ENCODE measurements at places on chromosomes 13 and 19. TPM values are rescaled to one million over a fixed set of nuclear protein-coding genes. Genes with fewer than 3 reads are reported as not detected.

DNA sequence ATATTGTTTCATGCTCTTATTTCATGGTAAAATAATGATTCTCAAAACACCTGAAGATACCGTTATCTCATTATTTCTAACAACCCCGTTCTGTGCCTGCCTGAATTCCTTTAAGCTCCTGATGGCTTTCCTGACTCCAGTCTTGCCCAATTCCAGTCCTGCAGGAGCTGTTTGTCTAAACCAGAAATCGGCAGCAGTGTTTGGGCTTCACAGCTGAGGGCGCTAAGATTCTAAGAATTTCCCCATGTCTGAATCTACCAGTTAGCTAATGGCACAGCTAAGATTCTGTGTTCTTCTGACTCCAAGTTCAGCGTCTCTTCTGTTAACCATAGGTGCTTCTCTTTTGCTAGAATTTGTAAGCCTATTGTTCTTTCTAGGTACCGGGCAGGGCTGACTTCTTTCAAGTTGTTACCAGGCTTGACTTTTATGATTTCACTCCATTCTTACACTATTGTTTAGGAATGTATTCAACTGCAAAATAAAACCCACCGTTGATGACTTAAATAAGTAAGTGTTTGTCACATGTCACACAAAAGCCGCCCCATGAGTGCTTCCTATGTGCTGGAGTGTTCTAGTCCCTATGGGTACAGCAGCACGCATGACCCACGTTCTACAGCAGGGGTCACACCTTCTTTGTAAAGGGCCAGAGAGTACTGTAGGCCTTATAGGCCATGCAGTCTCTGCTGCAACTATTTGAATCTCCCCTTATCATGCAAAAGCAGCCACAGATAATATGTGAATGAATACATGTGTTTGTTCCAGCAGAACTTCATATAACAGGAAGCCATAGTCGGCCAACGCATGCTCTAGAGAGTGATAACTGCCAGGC lies 168.3 kb upstream of the RNF113B start:
- peaks cover 1% of the 10 kb centered on the region for H3K4me1 ChIP-seq
- H3K27ac ChIP-seq, result no peak overlapping the region
- H3K36me3 ChIP-seq, result peaks cover 14% of the 10 kb centered on the region
- DNase-seq, result no peak
- peaks cover 1% of the 10 kb centered on the region for H3K27me3 ChIP-seq
- no peak overlapping the region for H3K4me3 ChIP-seq

- no peak overlapping the region for H3K27ac ChIP-seq
- no peak for DNase-seq
- no peaks in the 10 kb centered on the region for H3K36me3 ChIP-seq
- peaks cover 9% of the 10 kb centered on the region for H3K27me3 ChIP-seq
- no peak overlapping the region for H3K4me3 ChIP-seq
Measured at GRCh38 chr19:18802354-18802753, 11.2 kb upstream of the COMP start.

DNA sequence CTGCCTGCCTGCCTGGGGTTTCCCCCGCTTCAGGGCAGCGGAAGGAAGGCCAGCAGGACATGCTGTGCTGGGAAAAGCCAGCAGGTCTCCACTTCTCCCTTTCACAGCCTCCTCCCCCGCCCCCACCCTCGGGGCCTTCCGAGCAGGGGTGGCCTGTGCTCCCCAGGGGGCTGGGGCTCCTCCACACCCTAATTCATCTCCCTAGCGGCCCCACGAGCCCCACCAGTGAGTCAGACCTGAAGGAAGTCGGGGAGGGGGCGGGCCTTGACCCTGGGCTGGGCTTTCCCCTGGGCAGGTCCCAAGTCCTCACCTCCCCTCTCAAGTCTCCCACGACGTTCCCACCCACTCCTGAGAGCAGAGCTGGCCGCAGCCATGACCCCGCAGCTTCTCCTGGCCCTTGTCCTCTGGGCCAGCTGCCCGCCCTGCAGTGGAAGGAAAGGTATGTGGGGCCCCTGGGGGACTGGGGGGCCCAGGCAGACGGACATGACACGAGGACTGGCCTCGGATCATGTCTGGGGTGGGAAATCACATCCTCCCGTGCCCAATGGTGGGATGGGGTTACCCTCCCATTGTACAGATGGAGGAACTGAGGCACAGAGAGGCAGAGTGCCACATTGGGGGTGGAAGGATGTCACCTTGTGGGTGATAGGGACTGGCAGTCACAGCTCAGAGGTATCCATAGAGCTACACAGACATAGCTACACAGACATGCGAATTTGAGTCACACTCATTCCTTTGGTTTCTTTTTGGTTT lies at the start of gene EBI3:
EBI3 (plus strand) TSS at position 345 of the 753 bp plus-strand sequence; CDS start at position 373, 28 bp downstream.
- H3K27me3 ChIP-seq, result peaks cover 9% of the 10 kb centered on the region
- H3K4me3 ChIP-seq, result no peak within 1 kb of the TSS
- H3K4me1 ChIP-seq, result peaks cover 2% of the 10 kb centered on the region
- no peak within 1 kb of the TSS for H3K27ac ChIP-seq
- peak; percentile 44 for DNase-seq

SCEL gene
- total RNA-seq, result not detected

DNA sequence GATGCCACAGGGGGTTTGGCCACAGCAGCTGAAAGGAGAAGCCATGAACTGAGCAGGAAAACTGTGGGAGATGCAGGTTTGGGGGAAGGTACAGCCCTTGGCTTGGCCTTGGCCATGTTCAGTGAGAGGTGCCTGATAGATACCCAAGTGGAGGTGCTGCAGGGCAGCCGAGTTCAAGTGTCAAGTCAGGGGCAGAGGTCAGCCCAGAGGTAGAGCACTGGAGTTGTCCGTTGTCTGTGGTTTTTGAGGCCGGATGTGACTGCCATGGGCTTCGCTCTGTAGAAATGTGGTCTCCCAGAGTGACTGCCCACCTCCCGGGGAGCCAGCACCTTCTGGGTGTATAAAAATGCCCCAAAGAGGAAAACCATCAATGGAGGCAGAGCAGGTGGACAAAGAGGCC lies 65.3 kb downstream of the DPF1 start:
- H3K27ac ChIP-seq, result no peak overlapping the region
- H3K4me1 ChIP-seq, result no peaks in the 10 kb centered on the region
- peaks cover 2% of the 10 kb centered on the region for H3K27me3 ChIP-seq
- DNase-seq, result no peak
- H3K4me3 ChIP-seq, result no peak overlapping the region

ZNF440 gene
- 0.44 TPM for total RNA-seq

DNA sequence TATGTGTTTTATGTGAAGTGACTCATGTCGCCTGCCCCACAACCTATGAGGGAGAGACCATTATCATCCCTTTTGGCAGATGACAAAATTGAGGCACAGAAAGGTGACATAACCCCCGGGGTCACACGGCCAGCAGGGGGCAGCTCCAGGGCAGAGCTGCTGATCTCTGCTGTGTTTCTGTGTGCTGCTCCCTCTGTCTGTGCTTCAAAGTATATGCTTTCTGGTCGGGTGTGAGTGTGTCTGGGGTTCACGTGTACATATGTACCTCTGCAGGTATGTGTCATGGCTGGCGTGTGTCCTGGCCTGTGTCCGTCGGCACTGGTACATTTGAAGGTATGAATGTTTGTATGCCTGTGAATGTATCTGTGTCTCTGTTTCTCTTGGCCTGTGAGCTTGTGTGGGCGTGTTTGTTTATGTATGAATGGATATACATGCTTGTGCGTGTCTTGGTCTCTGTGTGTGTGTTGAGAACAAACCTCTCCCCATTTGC lies 7.1 kb downstream of the LIPE start:
- H3K27ac ChIP-seq, result no peak overlapping the region
- peak; percentile 62 for DNase-seq
- no peak overlapping the region for H3K4me3 ChIP-seq
- peaks cover 11% of the 10 kb centered on the region for H3K36me3 ChIP-seq
- peaks cover 12% of the 10 kb centered on the region for H3K27me3 ChIP-seq

DNA sequence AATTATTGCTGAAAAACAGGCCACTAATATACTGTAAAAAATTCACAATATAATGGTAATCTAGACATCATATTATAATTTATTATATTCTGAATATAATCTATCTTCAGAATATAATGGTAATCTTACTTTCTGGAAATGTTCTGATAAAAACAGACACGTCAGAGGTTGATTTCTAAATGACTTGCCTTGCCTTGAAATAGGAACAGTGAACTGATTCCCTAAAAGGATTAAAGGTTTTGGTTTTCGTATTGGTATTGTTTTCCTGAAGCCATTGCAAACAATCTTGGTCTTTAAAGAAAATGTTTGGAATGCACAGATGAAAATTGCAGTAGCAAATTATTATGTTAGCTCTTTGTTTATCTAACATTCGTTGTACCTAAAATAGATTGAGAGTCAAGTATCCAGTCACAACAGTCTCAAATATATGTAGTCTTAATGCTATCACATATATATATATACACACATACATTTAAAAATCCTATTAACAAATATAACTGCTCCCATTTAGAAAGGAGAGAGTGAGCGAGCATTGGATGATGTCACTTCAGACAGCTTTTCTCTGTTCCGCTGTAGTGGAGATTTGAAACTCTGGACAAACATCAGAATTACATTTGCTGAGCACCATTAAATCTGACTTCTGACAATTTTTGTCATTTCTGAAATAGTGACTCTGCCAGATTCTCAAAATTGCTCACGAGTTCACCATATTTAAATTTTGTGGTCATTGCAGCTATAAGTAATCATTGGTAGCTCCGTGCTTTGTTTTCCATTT lies 1.7 kb downstream of the ITM2B start:
- H3K27ac ChIP-seq, result peak overlapping the region; percentile 96
- H3K36me3 ChIP-seq, result peaks cover 11% of the 10 kb centered on the region
- DNase-seq, result no peak

DNA sequence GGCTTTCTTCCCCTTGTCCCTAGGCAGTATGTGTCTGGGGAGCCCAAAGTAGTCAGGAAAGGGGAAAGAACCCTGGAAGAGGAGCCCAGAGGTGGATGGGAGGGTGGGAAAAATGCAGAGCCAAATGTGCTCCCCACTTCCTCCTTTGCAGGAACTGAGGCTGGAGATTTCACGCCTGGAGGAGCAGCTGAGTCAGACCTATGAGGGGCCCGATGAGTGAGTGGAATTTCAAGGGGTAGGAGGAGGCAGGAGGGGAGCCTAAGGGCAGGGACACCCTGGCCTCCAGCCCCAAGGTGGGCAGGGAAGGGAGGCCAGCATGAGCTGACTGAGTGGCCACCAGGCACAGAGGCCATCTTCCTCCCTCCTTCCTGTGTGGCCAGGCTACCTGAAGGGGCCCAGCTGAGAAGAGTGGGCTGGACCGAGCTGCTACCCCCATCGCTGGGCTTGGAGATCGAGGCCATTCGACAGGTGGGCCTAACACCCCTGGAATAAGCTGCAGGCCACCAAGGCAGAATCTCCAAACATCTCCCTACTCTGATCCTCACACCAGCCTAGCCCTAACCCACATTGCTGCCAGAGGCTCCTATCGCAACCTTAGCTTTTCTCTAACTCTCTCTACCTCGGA lies 14.3 kb downstream of the PTH2 start:
- peak overlapping the region; percentile 58 for H3K4me3 ChIP-seq
- peaks cover 42% of the 10 kb centered on the region for H3K4me1 ChIP-seq
- H3K27ac ChIP-seq, result no peak overlapping the region
- DNase-seq, result no peak

DNA sequence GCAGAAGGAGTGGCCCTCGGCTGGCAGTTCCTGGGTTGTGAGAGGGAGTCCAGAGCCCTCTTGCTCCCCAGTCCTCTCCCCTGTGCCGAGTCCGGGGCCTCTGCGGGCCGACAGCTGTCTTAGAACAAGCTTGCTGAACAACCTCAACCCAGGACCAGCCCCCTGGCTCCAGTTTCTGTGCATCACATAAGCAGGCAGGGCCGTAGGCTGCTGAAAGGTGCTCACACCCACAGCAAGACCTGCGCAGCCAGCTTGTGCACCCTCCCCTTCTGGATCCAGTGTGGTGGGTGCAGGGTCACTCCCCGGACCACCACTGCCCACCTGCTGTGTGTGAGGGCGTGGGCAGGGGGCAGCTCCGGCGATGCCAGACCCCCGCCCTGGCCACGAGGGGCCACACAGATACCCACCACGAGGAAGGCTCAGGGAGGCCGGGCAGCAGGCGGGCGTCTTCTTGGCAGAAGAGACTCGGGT lies 25.2 kb upstream of the F7 start:
- H3K4me3 ChIP-seq, result no peak overlapping the region
- H3K36me3 ChIP-seq, result peaks cover 3% of the 10 kb centered on the region
- H3K4me1 ChIP-seq, result peaks cover 8% of the 10 kb centered on the region
- H3K27me3 ChIP-seq, result peaks cover 10% of the 10 kb centered on the region

- H3K36me3 ChIP-seq, result no peaks in the 10 kb centered on the region
- no peaks in the 10 kb centered on the region for H3K27me3 ChIP-seq
- H3K4me1 ChIP-seq, result no peaks in the 10 kb centered on the region
- no peak for DNase-seq
- no peak overlapping the region for H3K4me3 ChIP-seq
- H3K27ac ChIP-seq, result no peak overlapping the region
Measured at GRCh38 chr19:39759457-39760184, 19.0 kb upstream of the LEUTX start.

DNA sequence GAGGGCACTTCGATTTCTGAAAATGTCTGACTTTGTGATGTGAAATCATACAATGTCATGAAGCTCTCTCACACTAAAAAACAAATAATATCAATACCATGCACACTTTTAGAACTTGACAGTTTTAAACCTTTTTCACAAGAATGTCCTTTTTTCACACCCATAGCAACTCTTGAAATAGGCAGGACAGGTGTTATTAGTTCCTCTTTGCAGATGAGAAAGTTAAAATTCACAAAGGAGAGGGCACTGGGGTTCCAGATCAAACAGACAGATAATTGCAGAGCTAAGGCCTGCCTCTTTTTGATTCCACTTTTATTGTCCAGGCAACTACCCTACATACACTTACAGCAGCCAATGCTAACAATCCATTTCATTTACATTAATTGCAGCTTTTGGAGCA lies 142.8 kb downstream of the KLF12 start:
- no peak for DNase-seq
- H3K4me3 ChIP-seq, result no peak overlapping the region
- no peaks in the 10 kb centered on the region for H3K36me3 ChIP-seq
- peaks cover 3% of the 10 kb centered on the region for H3K4me1 ChIP-seq

SIGLEC9 gene
- 0.82 TPM for total RNA-seq

SYT5 gene
- total RNA-seq, result 1.6 TPM

- peaks cover 18% of the 10 kb centered on the region for H3K36me3 ChIP-seq
- H3K4me1 ChIP-seq, result no peaks in the 10 kb centered on the region
Measured at GRCh38 chr19:18658366-18658855, 21.6 kb downstream of the KLHL26 start.

GRCh38 chr13:95679722-95680121 lies 2.8 kb downstream of the DNAJC3 start:
- H3K4me1 ChIP-seq, result peaks cover 50% of the 10 kb centered on the region
- peaks cover 4% of the 10 kb centered on the region for H3K27me3 ChIP-seq
- H3K36me3 ChIP-seq, result peaks cover 19% of the 10 kb centered on the region
- DNase-seq, result no peak

DNA sequence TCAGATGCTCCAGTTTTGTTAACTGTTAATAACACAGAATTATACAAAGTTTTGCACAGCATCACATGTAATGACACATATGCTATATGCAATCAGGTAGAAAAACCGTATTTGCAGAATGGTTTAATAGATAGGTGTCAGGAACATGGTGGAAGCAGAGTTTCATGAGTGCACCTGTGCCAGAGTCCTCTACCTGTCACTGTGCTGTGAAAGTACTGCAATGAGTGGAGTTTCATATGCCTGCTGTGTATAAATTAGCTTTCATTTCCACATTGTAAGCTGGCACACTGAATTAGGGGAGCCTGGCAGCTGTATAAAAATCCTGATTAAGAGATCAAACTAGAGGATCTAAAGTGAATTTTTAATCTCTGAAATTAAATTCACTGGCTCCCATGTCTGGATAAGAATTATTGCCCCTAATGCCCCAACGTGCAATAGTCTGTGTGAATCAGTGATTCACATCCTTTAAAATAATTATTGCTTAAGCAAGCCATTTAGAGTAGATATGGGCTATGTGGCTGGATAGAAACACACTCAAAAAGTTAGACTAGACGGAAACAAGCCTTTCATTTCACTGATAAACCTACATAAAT lies 8.5 kb upstream of the EEF1AKMT1 start:
- H3K27me3 ChIP-seq, result peaks cover 4% of the 10 kb centered on the region
- no peak overlapping the region for H3K27ac ChIP-seq
- peaks cover 13% of the 10 kb centered on the region for H3K4me1 ChIP-seq
- peaks cover 18% of the 10 kb centered on the region for H3K36me3 ChIP-seq
